ENCODE measurements at places on chromosomes 1 and 21.

GRCh38 chr1:26690576-26691031 lies 5.2 kb upstream of the ARID1A start:
- DNase-seq, result no peak

- DNase-seq, result no peak
Observed at GRCh38 chr1:15213341-15213821, 33.6 kb upstream of the FHAD1 start.

DNA sequence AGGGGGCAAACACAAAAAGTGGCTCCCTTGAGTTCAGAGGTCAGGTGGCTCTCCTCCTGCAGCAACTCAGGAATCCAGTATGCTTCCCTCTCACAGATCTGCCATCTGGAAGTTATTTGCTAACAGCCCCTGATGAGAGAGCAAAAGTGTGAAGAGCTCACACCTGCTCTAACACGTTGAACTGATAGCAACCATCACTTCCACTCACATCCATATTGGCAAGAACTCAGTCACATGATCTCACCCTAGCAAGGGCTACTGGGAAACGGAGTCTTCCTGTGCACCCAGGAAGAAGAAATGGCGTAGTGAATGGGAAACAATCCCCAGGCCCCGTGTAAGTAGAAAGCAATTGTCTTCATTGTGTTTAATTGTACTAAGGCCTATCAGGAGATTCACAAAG lies 20.7 kb upstream of the SLC45A1 start:
- no peak for DNase-seq

DNA sequence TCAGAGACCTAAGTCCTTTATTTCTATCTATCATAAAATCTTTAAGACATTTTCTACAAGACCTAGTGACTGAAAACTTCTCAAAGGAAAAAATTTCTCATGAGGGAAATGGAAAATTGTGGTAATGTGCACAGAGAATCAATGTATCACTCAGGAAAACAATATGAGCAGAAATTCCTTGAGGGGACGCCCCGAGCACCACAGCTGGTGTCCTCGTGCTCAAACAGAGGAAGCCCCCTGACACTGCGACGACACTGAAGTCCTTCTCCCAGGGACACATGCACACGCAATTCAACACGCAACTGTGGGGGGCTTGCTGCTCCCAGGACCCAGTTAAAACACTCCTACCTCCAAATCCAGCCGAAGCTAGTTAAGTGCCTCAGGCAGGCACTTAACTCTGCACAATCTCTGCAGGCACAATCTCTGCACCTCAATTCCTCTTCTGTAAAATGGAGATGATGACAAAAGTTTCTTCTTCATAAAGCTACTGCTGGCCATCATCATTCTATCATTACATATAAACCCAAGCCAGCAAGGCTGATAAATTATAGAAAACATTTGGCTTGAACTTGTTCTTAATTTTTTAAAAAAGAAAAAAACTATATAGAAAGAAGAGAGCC lies 16.0 kb downstream of the ZBTB17 start:
- no peak for DNase-seq

DNA sequence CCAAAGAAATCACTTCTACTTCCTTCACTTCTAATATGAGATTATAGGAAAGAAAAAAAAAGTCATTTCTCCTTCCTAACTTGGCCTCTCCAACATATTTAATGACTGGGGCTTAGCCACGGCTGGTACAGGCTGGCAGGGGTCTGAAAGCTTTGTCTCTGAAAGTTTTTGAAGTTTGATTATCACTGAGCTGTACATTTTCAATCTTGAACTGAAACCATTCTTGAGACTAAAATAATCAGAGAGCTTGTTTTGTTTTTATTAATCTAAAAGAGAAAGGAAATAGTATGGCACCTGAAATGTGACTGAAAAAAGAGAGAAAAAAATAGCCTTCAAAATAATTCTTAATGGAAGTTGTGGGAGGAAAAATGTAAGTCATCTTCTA lies 3.8 kb upstream of the KRTAP19-8 start:
- no peak for DNase-seq

DNA sequence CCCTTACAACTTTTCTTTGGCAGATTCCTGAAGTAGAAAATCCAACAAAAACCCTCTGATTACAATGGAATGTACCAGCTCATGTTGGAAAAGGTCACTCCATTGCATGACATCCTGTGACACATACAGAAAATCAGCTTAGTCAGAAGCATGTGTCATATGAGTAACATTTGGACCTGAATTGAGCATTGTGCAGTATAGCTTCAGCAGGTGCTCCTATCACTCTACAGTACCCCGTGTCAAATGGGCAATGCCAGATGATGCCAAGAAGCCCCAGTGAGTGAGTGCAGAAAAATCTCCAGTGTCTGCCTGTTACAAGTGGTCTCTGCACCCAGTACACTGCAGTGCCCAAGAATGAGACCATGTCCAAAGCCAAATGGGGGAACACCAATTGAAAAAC lies 129.7 kb upstream of the RUNX1 start:
- no peak for DNase-seq

Measured in stimulated activated CD8-positive, alpha-beta memory T cell treated with anti-CD3 and anti-CD28 coated beads, Interleukin-15, amount 100 ng/mL, for 4 hours (primary cell).